ENCODE measurements at places on chromosomes 7 and 10.

DNA sequence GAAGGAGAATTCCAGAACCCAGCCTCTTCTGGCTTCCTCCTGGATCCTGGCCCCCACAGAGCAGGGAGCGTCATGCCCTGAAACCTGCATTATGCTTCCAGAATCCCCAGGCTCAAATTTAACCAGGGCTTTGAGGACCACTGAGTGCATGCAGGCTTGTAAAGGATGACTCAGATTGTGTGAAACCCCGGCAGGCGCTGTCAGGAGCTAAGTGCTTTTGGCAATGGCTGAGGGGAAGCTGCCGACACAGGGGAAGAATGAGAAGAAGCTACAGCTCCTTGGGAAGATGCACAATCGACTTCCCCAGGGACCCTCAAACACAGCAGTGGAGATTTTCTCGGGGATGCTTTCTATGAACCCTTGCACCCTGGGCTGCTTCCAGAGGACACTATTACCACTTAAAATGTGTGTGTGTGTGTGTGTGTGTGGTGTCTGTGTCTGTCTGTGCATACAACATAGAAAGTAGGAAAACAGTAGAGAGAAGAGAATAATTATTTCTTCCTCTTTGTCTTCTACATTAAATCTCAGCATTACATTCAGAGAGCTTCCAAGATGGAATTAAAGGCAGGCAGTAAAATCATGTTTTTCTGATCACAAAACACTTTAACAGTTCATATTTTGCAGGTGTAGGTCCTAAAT is 183.5 kb upstream of the INHBA start:
- no peak for DNase-seq

DNA sequence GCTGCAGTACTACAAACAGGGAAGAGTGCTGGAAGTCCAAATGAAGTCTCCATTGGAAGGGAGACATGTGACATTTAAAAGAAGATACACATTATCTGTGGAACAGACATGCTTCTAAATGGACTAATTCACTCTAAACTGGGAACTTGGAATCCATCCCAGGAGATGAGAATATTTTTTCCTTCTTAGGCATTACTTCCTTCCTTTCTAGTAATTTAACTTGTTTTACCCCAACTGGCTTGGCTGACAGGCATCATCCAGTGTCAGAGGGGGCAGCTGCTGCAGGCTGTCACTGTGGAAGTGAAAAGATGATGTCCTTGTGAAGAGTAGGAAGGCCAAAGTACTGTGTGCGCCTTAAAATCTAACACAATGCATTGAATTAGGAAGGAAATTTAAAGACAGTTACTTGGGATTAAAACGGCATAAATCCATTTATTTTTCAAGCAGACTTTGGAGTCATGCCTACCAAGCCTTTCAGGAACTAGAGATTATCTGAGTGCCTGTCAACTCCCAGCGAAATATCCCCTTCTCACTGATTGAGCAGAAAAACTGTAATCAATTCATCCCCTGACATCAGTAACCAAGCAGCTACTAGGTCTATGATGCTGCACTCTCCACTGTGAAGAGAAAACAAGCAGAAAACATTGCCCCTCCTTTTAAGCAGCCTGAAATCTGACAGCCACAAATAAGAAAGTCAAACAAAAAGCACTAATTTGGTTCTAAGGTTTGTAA is 161.2 kb downstream of the DGKI start:
- no peak for DNase-seq

DNA sequence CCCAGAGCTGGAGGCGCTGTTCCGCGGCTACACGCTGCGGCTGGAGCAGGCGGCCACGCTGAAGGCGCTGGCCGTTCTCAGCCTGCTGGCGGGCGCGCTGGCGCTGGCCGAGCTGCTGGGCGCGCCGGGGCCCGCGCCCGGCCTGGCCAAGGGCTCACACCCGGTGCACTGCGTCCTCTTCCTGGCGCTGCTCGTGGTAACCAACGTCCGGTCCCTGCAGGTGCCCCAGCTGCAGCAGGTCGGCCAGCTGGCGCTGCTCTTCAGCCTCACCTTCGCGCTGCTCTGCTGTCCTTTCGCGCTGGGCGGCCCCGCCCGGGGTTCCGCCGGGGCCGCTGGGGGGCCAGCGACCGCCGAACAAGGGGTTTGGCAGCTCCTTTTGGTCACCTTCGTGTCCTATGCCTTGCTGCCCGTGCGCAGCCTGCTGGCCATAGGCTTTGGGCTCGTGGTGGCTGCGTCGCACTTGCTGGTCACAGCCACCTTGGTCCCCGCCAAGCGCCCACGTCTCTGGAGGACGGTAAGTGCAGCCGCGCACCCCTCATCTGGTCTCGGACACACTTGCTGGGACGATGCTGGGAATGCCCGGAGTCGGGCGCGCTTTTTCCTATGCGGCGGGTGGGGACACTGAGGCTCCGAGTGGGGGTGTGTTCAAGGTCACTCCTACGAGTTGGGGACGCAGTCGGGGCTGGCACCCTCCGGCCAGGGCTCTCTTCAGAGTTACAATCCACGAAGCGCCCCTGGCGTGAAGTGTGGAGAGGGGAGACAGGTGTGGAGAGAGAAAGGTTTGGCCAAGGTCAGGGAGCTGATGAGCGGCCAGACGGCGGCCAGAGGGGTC is 717 bp downstream of the ADCY1 start:
- no peak for DNase-seq

GRCh38 chr10:507355-507699 is 182.1 kb downstream of the DIP2C start:
- no peak for DNase-seq

GRCh38 chr10:80540981-80541750 is 3.5 kb downstream of the SH2D4B start:
- DNase-seq = no peak

DNA sequence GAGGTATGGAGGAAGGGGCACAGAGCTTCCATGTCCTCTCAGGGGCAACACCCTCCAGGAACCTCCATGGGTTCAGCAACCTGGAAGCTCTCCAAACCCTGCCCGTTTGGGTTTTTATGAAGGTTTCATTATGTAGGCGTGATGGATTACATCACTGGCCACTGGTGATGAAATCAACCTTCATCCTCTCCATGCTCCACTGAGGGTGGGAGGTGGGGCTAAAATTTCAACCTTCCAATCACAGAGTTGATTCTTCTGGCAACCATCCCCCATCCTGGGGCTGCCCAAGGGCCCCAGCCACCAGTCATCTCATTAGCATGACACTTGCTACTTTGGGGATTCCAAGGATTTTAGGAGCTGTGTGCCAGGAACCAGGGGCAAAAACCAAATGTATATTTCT is 90.1 kb downstream of the TEX36 start:
- no peak for DNase-seq

- no peak for DNase-seq
These were observed 72.4 kb downstream of the TPST1 start for GRCh38 chr7:66277492-66277891.

- no peak for DNase-seq
These were observed 7.7 kb upstream of the MINDY3 start for GRCh38 chr10:15868006-15868405.

DNA sequence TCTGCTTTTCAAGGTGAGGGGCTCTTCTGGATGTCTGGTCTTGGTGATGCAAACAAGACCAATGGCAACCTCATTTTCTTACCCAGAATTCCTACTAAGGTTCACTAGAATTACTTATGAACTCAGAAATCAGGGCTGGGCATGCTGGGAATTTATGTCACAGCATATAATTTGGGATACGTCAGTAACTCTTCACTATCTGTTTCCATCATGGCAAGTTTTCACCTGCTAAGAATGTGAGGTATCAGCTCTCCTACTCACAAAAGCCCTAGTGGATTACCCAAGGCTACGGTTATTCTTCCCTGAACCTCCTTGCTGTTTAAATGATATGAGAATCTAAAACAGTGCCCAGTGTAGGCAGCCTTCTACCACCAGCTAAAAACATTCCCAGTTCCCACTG is 53.1 kb downstream of the PNLIPRP2 start:
- no peak for DNase-seq

DNA sequence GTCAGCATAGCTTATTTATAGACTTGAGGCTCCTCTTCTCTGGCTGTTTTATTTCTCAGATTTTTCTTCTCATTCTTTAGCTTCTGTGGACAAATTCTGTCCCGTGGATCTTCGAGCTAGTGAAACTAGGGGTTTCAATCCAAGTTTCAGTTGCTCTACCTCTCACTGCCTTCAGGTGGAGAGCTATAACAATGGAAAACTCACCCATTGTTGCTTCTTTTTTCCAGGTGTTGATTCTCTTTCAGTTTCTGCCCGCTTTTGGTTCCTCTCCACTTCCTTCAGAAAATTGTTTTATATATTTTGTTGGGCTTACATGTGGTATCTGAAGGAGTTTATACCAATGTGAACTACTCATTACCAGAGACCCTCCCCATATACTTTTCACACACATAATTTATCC is 266.1 kb downstream of the TCF7L2 start:
- DNase-seq = no peak

- no peak for DNase-seq
These were observed 272.4 kb downstream of the ADARB2 start for GRCh38 chr10:1464881-1465417.

DNA sequence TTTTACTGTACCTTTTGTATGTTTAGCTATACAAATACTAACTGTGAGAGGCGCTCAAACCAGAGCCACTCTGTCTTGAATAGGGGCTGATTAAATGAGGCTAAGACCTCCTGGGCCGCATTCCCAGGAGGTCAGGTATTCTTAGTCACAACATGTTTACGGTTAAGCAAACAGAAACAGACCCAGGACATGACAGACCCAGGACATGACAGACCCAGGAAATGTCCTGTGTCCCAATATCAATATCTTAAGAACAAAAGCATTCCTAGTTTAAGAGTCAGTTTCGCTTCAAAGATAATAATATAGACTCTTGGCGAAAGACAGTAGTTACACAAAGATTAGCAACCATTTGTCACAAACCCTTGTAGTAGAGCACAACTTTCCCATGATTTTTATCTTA is 304.5 kb downstream of the CCSER2 start:
- no peak for DNase-seq

GRCh38 chr7:36208426-36208825 is 55.4 kb downstream of the EEPD1 start:
- DNase-seq = no peak

GRCh38 chr7:155753446-155753965 is 58.8 kb downstream of the SHH start:
- no peak for DNase-seq

GRCh38 chr7:90605055-90605454 is 8.9 kb downstream of the CDK14 start:
- no peak for DNase-seq
